ENCODE measurements at places on chromosomes 13 and 19. TPM values are rescaled to one million over a fixed set of nuclear protein-coding genes. Genes with fewer than 3 reads are reported as not detected.
A peak's percentile ranks its signal among the peaks of the same experiment; 100 is the strongest.

DNA sequence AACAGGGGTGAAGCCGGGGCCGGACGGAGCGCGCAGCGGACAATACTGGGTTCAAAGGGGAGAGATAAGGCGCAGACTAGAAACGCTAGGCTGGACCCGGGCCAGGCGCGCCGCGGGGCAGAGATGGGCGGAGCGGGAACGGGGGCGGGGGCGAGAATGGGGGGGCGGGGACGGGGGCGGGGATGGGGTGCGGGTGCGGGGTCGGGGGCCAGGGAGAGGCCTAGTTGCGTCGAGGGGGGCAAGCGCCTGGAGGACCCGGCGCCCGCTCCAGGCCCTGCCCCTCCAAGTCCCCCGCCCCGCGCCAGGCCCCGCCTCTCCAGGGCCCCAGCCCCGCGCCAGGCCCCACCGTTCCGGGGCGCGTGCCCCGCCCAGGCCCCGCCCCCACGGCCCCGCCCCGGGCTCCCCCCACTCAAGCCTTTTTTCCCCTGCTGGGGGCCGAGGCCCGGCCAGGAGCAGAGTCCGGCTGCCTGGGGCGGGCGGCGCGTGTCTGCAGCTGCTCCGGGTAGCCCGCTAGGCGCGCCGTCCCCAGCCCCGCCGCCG is at the start of gene CERS4:
Gene CERS4, plus strand, starts transcription at position 449 of the 540 bp plus-strand sequence. CDS start 41,707 bp downstream, outside the sequence.
- DNase-seq: peak; percentile 80

- no peak for DNase-seq
These were observed 1003.7 kb downstream of the SLITRK1 start for GRCh38 chr13:82878536-82878935.

GRCh38 chr13:35888457-35888883 is 242.7 kb downstream of the DCLK1 start:
- DNase-seq: no peak

DNA sequence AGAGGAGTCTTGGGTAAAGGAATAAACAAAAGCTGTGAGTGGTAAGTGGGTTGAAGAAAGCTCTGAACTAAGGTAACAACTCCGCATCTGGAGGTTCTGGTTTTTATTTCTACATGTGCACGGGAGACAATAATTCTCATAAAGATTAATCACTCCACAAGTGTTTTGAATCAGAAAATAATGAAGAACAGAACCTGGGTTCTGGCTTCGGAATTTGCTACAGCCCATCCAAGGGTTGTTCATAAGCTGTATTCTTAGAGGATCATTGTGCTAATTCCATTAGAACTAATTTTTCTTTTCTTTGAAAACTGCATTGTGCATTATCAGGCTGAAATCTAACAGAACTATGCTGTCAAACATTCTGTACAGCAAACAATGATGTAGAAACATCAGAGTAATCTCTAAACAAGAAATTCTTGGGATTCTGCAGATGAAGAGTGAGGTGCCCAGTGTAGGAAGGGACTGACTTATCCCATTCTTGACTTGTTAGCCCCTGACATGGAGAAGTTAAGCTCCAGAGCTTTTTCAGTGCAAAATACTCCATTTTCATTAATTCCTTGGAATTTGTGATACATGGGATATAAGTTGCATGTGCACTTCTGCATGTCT is 368.2 kb downstream of the COG6 start:
- no peak for DNase-seq

- DNase-seq: no peak
These were observed 284 bp downstream of the RNF17 start for GRCh38 chr13:24764276-24764630.

- DNase-seq: no peak
These were observed 14.9 kb upstream of the SLITRK5 start for GRCh38 chr13:87656306-87656705.

- no peak for DNase-seq
These were observed 77.0 kb downstream of the STARD13 start for GRCh38 chr13:33208290-33209220.

DNA sequence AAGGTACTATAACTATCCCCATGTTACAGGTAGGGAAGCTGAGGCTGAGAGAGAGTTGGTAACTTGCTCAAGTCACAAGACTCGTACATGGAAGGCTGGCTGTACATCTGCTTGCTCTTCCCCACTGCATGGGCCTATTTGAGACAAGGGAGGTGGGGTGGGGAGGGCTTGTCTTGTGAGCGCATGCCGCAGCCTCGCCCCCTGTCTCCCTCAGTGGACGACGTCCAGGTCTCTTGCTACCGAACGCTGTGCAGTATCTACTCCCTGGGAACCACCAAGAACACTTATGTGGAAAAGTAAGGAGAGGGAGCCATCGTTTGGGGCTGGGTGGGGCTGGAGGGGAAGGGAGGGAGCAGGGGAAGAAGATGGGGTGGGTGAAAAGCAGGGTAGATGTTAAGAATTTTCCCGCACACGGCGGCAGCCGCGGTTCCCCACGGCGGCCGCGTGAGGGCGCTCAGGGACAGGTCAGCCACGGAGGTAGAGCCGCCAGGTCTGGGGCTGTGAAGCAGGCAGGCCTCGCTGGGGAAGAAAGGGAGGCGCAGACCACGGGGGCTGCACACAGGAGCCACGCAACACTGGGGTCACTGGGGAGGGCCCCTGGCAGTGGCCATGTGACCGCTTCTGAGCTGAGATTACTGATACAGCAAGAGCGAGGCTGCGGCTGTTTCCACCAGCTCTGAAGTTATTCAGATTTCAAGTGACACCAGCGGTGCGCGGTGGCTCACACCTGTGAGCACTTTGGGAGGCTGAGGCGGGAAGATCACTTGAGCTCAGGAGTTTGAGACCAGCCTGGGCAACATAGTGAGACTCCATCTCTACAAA is 81.5 kb downstream of the RYR1 start:
- peak; percentile 75 for DNase-seq

GRCh38 chr19:45179072-45179891 is 698 bp downstream of the BLOC1S3 start:
- DNase-seq: peak; percentile 61

GRCh38 chr19:30968841-30969399 is 380.3 kb downstream of the TSHZ3 start:
- DNase-seq: no peak

GRCh38 chr19:19650331-19650730 is 6.9 kb upstream of the GMIP start:
- DNase-seq: no peak

DNA sequence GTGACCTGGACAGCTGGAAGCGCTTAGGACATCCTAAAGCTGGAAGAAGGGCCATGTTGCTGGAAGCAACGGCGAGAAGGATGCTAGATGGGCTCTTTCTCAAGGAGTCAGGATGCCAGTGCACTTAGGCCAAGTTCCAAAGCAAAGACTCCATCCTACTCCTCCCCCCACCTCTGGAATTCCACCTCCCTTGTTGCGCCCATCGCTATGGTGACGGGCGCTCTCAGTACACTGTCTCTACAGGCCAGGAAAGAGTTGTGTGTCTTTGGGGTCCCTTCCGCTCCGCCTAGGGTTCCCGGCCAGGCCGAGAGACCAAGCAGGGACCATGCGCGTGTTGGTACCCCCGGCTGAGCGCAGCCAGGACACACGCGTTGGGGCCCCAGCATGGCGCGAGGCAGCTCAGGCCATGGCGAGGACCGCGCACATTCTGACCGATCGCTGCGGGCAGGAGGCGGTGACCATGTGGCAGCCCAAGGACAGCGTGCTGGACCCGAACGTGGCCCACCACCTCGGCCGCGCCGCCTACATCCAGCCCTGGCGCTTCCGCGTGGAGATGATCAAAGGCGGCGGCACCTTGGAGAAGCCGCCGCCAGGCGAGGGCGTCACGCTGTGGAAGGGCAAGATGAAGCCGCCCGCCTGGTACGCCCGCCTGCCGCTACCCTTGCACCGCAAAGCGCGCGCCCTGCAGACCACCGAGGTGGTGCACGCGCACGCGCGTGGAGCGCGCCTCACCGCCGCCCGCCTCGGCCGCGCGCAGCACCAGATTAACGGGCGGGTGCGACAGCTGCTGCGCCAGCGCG is 31.0 kb upstream of the SLC1A6 start:
- no peak for DNase-seq

DNA sequence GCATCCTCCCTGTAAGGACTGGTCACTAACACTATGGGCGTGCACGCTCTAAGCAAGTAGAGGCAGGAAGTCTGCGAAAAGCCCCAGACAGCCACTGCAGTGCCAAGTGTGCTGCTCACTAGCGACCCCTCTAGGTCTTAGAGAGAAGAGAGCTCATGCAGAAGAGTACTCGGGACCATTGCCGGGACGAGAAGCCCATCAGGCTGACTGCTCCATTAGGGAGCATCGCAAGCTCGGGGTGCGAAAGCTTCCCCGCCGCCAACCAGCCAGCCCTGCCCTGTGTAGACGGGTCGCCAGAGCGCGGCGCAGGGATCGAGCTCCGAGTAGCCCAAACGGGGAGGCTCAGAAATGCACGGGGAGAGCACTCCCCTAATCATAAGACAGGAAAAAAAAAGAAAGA is 16.6 kb downstream of the POU4F1 start:
- DNase-seq: no peak

DNA sequence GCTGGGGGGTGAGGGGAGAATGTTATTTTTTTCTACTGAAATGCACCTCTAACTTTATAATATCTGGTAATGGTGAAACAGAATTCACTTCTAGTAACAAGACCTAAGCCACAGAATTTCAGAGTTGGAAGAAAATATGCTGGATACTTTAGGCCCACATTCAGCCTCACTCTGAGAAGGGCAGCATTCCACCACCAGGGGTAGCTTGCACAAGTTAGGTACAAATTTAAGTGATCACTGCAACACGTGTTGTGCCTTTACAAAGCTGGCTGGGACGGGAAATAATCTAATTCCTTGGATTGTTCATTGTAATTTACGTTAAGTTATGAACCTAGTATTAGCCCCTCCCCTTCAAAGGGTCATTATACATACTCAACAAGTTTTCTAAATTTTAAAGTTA is 192.3 kb downstream of the RGCC start:
- DNase-seq: no peak

DNA sequence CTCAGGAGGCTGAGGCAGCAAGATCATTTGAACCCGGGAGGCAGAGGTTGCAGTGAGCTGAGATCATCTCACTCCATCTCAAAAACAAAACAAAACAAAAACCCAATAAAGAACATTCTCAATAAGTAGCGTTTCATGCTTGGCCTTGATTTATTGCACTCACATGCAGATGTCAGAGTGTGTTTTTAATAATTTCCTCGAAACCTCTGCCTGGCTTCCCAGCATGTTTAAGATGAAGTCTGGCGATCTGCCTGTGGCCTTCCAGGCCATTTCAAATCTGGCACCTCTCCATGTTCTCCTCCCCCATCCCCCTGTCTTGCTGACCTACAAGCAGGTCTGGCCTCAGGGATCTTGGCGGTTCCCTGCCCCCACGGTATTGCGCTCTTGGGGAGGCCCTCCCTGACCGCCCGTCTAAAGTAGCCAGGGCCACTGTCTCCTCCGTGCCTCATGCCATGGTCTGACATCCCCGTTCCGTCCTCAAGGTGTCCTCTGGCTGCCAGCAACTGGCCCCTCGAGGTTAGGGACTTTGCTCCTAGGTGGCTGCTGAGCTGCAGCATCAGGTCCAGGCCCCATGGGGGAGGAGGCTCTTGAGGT is 1.6 kb downstream of the WDR88 start:
- no peak for DNase-seq

DNA sequence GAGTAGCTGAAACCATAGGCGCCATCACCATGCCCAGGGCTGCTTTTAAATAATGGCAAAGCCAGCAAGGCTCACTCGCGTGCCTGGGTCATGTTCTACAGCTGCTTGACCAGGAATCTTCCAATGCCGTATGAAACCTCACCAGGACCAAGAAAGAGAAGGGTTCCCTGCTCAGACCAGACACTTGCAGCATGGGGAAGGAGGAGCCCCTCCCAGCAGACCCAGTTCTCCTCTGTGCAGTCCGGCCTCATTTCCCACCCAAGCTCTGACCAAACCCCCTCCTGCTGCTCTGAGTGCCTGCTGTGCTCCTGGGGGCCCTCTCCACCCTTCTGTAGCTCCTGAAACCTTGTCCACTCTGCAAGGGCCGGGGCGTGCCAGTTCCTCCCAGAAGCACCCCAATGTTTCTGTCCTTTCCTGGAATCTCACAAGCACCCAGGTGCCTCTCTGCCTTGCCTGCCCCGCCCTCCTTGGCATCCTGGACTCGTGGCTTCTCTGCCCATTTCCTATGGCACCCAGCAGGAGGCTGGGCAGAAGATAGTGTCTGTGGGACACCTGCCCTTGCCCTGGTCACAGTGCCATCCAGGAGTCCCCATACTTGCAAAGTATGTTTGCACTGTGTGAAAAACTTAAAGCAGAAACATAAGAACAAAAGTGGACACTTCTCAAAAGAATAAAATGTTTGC is 6.8 kb upstream of the SLC7A9 start:
- DNase-seq: no peak

GRCh38 chr13:47039106-47039505 is 142.3 kb upstream of the HTR2A start:
- DNase-seq: no peak

DNA sequence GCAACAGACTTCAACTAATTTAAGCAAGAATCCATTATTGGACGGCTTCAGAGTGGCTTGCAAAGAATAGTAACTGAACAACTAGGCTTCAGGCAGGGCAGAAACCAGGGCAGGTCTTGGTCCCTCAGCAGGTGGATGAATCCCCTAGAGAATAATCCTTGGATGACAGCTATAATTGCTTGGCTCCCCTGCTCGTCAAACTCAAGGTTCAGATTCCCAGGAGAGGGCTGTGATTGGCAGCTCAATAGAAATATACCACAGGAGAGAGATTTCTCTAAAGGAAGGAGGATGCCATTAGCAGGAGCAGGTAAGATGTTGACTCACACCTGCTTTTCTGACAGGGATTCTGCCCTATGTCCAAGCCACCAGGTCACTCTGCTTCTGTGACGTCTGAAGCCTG is 89.6 kb upstream of the PCDH8 start:
- DNase-seq: no peak

The ONECUT3 gene
- total RNA-seq: not detected

The LRRC8E gene
- total RNA-seq: not detected

The CYP2A6 gene
- not detected for total RNA-seq

The FAM98C gene
- 45.1 TPM for total RNA-seq

The MYO9B gene
- total RNA-seq: 106 TPM

The SIGLEC14 gene
- total RNA-seq: not detected

The PCDH9 gene
- total RNA-seq: 0.12 TPM

The CTU1 gene
- 10.7 TPM for total RNA-seq

The CAPS gene
- 12.9 TPM for total RNA-seq

The RDH8 gene
- not detected for total RNA-seq

The GARIN5A gene
- not detected for total RNA-seq

The LCP1 gene
- total RNA-seq: 834 TPM

The B3GNT8 gene
- 1.1 TPM for total RNA-seq

All from activated T-cell treated with anti-CD3 and anti-CD28 coated beads, Interleukin-2, amount 50 U/mL, for 72 hours (primary cell).